ENCODE measurements at places on chromosomes 3 and 15.
A peak's percentile ranks its signal among the peaks of the same experiment; 100 is the strongest.

DNA sequence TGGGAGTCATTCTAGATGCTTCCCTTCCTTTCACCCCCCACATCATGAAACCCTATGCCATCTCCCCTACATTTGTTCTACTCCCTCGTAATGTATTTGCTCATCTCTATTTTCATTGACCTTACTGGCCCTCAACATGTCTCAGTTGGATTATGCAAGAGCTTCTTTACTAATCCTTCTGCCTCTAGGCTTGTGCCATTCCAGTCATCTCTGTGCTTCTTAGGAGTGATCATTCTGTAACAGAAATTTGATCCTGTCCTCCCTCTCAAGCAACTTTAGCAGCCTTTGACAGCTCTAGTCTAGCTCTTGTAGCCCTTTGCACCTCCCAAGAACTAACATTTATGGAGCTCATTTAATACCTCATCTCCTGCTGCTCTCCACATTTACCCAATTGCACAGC is 64.7 kb downstream of the ISL2 start:
- DNase-seq = no peak

- no peak for DNase-seq
Measured at GRCh38 chr15:67560320-67560719, 17.8 kb downstream of the MAP2K5 start.

- no peak for DNase-seq
Measured at GRCh38 chr3:183629546-183630301, 5.7 kb upstream of the KLHL24 start.

- no peak for DNase-seq
Measured at GRCh38 chr3:189629803-189630455, 1.3 kb upstream of the TP63 start.

GRCh38 chr3:146160321-146160963 is 542 bp downstream of the PLOD2 start:
- DNase-seq = peak; percentile 69

DNA sequence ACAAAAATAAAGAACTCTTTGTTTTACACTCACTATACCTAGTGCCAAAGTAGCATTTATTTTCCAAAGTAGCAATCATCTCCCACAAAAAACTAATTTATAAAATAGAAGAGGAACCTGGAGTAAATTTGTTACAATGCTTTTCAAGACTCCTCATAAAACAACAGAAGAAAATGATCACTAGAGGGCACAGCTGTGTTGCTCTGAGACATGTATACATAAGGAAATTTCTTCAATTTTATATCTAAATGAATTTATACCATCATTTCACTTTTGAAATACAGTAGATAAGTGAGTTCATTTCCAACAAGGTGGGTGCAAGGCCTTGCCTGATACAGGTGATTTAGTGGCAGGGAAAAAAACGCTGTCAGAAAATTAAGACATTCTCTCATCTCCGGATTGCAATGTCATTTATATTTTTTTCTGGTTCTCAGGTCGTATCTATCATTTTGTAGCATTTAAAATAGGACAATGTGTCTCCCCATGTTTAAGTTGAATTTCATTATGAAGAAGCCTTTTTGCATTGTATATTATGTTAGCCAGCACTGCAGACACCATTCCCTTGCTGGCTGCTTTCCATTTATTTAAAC is 25.3 kb upstream of the ARHGEF26 start:
- peak; percentile 20 for DNase-seq

DNA sequence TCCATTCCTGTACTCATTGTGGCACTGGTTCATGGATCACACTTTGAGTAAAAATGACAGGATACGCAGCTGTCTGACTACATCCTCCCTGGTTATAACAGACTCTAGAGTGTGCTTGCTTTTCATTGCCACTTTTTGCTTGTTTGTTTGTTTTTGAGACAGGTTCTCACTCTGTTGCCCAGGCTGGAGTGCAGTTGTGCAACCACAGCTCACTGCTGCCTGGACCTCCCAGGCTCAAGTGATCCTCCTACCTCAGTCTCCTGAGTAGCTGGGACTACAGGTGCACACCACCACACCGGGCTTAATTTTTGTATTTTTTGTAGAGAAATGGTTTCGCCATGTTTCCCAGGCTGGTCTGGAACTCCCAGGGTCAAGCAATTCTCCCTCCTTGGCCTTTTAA is 89.3 kb upstream of the ROBO2 start:
- DNase-seq = no peak

DNA sequence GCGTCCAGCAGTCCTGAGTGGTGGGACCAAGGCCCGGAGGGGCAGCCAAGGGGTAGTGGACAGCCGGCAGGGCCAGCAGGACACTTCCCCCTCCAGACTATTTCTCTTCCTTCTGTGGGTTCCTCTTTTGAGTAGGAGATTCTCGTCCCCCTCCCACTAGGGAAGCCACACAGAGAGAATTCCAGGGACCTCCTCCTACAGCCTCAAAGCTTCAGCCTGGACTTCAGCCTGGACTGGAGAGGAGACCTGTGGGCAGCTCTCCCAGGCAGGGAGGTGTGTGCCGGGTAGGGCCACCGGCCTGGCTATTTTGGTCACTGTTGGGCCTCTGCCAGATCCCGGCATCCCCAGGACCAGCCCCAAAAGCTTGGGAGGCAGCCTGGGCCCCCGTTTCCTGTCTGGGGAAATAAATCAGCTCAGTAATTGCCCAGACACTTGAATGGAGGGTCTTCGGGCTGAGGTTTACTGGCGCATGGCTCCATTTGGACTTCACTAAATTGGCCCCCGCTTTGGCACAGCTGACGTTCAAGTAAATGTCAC is 1.3 kb downstream of the SLC6A6 start:
- DNase-seq = no peak

DNA sequence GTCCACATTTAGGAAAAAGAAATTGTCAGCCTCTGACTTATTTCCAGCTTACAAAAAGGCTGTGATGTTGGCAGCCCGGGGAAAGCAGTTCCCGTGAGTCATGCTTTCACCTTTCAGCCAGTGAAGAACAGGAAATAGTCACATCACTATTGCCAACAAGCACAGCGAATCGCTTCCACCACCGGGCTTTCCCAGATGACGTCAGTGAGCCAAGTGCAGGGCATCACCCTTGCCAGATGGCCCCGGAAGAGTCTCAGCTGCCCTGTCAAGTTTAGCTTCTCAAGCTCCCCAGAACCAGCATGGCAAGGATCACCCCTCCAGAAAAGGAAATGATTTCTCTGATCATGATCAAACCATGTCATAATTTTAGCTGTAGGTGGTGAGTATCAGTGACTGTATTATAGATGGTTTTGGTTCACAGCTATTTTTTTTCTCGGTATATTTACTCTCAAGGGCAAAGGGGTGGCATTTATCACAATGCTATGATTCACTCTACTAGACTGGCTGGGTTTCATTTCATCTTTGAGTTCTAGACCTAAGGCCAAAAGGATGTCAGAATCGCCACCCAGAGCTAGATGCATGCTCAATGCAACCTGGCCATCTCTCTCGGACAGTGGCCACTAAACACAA is 32.9 kb downstream of the B3GNT5 start:
- peak; percentile 96 for DNase-seq

DNA sequence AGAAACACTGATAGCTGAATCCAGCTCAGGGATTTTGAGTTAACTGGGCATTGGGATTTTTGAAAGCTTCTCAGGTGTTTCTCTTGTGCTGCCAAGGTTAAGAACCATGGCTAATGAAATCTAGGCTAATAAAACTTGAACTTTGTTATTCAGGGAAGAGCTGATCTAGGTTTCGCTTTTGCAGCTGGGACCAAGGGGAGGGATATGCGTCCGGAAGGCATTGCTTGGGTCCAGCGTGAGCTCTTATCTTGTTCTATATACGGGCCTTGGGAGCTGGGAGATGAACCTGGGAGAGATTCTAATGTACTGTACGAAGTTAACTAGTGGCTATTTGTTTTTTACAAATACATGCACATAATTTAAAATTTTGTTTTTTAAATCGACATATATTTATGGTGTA is 29.8 kb downstream of the ITPR1 start:
- DNase-seq = no peak

- DNase-seq = no peak
Measured at GRCh38 chr3:183129243-183129642, 29.9 kb upstream of the MCCC1 start.

DNA sequence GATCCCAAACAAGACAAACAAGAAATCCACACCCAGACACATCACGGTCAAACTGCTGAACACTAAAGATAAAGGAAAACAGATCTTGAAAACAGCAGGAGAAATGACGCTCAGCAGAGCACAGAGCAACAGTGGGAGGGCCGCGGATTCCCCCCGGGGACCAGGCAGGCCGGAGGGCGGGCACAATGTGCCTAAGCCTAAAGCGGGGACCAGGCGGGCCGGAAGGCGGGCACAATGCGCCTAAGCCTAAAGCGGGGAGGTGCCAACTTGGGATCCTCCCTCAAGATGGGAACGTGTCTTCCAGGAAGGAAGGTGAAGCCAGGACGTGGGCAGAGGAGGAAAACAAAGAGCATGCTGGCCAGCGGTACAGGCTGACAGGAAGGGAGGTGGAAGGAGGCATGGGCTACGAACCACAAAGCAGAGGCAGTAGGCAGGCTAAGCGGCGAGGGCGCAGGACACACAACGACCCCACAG is 31.1 kb downstream of the CYFIP1 start:
- DNase-seq = no peak

GRCh38 chr3:187740421-187741399 is 4.6 kb downstream of the BCL6 start:
- peak; percentile 53 for DNase-seq

GRCh38 chr3:138440596-138440995 is 6.2 kb downstream of the ESYT3 start:
- DNase-seq = no peak

- no peak for DNase-seq
Measured at GRCh38 chr3:84165328-84165727, 793.5 kb upstream of the CADM2 start.

DNA sequence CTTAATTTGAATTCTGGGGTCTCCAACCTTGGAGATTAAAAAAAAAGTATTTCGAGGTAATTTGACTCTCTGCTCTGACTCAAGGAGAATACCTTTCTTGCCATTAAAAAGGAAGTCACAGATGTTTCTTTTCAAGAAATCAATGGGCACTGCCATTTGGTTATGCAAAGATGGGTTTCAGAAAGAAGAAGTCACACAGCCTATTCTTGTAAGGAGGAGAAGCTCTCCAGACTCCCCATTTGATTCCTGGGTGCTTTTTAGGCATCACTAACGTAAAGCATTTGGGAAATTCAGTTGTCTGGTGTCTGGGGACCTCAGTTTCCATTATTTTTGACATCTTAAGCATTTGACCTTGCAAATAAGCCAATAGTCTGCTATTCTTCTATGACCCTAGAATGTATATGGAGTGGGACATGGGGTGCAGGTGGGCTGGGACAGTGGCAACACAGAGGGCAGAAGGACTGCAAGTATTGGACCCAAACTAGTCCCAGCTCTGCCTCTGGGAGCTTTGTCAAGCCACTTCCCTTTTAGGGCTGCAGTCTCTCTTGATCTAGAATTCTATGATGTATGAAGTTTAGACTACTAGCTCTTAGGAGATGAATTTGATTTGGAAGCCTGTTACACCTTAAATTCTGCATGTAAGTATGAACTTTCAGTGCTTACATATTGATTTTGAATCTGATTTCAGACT is 27.8 kb downstream of the IL5RA start:
- DNase-seq = no peak
